ENCODE measurements at places on chromosomes 11 and 22. TPM values are rescaled to one million over a fixed set of nuclear protein-coding genes. Genes with fewer than 3 reads are reported as not detected.

DNA sequence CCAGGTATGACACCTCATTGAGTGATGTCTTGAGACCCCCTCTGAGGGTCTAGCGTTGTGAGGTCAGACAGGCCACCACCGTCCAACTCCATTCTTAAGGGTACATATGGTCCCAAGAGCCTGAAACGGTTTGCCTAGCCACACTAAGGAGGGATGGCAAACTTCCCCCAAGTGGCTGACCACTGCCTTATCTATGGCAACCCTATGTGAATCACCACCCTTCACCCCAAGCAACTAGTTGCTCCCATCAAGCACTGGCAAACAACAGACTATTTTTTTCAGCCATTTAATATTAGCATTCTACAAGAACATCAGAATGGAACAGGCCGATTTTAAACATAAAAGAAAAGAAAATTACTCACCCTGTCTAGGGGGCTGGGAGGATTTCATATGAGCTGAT is 22.8 kb downstream of the THOC5 start:
- DNase-seq: no peak

- no peak for DNase-seq
Measured at GRCh38 chr11:86570451-86570850, 102.0 kb downstream of the ME3 start.

- no peak for DNase-seq
Measured at GRCh38 chr22:36588285-36588684, 59.3 kb upstream of the EIF3D start.

DNA sequence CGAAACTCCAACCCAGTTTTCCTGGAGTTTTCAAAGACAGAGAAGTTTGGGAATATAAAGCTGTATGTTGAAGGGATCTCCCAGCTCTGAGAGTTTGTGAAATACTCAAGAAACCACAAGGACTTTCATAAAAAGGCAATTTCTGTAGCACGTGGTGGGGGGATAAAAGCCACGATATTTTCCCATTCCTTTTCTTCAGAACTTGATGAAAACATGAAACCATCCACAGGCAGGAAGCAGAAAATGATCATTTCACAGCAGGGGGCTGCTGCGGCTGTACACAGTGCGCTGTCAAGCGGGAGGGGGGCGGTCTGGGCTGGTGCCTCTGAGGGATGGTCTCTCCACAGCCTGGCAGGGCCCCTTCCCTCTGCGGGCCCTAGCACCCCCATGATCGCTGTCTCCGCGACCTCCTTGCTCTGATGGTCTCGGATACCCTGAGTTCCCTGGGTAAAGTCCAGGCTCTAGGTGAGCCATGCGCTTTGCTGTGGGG is 423.2 kb downstream of the MN1 start:
- no peak for DNase-seq

DNA sequence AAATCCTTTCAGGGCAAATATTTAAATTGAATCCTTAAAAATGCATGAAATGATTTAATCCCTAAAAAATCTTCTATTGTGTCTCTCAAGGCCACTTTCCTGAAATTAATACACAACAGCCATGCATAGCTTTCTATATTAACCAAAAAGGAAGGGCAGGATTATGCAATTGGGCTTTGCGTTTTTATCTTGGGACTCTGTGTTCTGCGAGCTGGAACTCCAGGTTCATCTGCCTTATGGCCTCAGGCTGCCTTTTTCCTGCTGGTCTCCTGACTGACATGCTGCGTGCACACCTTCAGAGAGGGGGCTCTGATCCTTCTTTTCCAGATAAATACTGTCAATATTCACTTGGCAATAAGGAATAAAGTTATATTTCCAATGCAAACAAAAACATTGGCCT is 141.7 kb upstream of the GRIA4 start:
- DNase-seq: no peak

- DNase-seq: no peak
Measured at GRCh38 chr11:3632070-3632660, 9.6 kb downstream of the ART5 start.

DNA sequence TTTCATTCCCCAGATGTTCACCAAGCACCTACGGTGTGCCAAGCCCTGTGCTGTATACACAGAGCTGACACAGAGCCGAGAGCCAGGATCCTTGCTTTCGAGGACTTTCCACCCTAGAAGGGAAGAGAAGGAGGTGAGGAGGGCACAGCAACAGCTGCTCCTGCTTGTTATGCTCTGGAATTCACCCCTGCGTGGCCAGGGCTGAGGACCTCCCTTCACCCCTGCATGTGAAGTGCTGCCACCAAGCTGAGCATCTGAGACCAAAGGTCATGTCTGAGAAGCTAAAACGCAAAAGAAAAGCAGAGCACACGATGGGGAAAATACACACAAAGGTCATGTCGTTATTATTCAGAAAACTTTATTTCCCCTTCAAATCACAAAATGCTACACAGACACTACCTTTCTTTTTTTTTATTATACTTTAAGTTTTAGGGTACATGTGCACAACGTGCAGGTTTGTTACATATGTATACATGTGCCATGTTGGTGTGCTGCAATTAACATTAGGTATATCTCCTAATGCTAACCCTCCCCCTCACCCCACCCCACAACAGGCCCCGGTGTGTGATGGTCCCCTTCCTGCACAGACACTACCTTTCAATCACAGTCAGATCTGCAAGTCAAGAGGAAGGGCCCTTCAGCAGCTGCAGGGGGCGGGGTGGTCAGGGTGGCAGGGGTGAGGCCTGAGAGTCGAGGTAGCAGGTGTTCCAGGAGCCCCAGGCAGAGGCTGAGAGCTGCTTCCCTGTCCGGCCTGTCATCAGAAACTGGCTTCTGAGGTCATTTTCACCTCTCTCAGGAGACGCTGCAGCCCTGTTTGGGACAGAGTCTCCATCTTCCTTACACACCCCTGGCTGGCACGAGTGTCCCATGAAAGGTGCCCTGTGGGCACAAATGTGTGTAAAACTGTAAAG is 40.1 kb upstream of the PRR5 start:
- peak; percentile 31 for DNase-seq

DNA sequence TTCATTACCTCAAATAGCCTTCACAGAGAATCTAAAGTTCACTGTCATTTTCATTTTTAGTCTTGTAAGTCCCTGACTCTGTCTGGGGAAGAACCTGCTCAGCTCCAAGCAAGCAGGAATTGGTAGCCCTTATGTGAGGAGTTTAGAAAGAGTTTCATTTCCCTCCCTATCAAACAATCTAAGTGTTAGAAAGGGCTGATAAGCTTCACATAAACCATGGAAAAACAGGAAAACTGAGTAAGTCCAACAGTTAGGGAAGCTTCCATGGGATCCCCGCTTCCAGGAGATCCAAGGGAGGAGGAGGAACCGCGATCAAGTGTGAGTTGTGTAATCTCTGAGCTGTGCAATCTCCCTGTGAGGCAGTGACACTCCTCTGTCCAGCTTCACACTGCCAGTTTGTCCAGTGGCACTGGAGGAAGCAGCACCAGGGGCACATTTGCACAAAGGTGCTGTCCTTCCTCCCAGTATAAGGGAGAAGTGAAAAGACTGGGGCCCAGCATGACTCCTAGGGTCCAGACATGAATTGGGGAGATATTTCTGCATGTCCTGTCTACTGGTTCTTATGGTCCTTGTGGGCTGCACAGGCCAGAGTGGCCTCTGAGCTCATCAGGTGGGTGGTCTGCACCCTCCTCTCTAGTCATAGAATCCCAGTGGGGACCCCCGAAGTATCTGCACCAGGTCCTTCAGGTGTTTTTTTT is 4.3 kb downstream of the PRAME start:
- no peak for DNase-seq

GRCh38 chr11:115247953-115248352 is 256.3 kb downstream of the CADM1 start:
- DNase-seq: no peak

- DNase-seq: no peak
Measured at GRCh38 chr11:116513894-116514293, 258.9 kb downstream of the BUD13 start.

GRCh38 chr22:45880716-45881523 is 96.0 kb downstream of the WNT7B start:
- DNase-seq: peak; percentile 45

DNA sequence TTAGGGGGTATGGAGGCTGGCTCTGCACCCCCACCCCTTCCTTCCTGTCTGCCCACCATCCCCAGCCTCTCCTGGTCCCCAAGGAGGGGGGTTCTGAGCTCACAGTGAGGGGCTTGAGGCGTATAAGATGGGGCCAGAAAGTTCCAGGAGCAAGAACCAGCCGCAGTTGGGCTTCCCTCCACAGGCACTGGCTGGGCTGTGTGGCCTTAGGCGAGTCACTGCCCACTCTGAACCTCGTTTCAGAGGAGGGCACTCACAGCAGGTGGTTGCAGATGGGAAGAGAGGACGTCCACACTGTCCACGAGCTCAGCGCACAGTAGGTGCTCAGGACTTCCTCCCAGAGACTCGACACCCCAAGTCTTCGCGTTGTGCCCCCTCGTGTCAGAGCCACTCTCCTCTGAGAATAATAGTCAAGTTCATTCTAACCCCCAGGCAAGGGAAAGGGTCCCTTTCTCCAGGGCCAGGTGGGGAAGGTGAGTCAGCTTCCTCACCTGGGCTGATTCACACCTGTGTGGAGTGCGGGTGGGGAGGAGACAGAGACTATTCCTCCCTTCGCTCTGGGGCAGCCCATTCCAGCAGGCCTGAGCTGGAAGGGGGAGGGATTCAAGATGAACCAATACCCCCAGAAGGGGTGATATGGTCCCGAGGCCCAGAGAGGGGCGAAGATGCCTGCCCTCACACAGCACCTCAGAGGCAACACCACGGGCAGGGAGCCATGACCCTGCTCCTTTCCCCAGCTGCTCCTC is 29.3 kb downstream of the RPL3 start:
- no peak for DNase-seq

DNA sequence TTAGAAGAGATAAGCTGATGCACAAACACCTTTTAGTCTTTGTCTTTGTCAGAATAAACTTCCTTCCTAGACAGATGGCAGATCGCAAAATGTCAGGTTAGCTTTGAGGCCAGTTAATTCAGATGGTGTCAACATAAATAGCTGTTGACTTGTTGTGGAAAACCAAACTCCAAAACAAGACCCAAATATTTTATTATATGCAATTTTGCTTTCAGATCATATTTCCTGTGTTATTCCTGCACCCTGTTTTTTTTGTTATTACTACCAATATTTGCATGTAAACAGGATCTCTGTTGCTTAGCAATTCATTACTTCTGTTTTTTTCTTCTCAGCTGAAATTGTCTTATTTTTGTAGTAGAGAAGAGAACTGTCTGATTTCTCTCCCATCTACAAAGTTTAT is 316.0 kb downstream of the ETS1 start:
- no peak for DNase-seq

GRCh38 chr11:86678296-86678695 is 5.9 kb upstream of the ME3 start:
- no peak for DNase-seq

DNA sequence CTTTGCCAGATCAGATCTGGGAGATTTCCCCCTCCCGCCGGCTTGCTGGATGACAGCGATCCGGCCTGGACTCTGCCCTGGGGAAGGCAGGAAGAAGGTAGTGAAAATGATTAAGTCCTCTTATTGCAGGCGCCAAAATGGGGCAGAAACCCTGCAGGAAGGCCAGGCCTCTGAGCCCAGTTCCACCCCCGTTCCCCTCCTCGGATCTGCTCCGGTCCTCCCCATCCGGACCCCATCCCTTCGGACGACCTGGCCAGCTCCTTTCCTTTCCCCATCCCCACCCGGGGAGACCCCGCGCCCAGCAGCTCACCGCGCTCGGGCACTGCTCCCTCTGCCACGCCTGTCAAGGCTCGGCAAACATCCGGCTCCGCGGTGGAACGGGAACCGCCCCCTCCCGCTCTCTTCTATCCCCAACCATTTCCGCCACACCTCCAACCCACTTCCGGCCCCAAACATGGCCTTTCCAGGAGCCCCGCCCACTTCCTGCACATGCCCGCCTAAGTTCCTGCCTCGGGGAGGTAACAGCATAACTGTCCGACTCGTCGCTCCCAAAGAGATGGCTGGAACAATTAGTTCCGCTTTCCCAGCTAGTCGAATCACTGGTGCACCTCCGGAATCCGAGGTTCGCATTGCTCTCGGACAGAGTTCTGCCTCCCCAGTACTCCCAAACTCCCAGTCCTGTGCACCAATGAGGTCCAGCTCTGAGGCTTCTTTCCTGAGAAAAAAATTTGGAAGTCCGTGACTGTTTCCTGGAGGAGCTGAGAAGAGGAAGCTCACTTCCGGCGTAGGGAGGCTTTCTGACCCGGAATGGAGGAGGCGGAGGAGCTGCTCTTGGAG is at the start of the genes ARHGAP1 and ZNF408:
Gene ARHGAP1 (minus strand): TSS at position 379 of the 837 bp plus-strand sequence. CDS start 4,512 bp downstream, outside the sequence.
Gene ZNF408 (plus strand): TSS at position 791 of the 837 bp plus-strand sequence. CDS start 17 bp downstream, at position 808.
- DNase-seq: peak; percentile 100

DNA sequence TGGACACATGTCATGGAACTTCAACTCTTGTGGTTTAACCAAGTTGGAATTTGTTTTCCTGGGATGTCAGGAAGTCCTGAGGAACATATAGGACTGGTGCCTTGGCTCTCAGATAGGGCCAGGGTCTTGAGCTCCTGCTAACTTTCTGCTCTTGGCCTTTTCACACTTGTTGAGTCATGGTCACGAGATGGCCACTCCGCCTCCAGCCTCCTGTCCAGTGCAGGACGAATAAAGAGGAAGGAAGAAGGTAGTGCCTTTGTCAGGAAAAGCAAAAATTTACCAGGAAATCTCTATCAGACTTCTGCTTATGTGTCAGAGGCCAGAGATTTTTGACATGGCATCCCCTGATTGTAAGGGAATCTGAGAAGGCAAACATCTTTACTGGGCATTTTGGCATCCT is 89.1 kb upstream of the ARHGAP20 start:
- no peak for DNase-seq

GRCh38 chr11:45285930-45286632 is at the start of gene SYT13:
Gene SYT13 (minus strand): TSS chr11:45286341. CDS start chr11:45286207, 134 bp downstream.
- no peak for DNase-seq

DNA sequence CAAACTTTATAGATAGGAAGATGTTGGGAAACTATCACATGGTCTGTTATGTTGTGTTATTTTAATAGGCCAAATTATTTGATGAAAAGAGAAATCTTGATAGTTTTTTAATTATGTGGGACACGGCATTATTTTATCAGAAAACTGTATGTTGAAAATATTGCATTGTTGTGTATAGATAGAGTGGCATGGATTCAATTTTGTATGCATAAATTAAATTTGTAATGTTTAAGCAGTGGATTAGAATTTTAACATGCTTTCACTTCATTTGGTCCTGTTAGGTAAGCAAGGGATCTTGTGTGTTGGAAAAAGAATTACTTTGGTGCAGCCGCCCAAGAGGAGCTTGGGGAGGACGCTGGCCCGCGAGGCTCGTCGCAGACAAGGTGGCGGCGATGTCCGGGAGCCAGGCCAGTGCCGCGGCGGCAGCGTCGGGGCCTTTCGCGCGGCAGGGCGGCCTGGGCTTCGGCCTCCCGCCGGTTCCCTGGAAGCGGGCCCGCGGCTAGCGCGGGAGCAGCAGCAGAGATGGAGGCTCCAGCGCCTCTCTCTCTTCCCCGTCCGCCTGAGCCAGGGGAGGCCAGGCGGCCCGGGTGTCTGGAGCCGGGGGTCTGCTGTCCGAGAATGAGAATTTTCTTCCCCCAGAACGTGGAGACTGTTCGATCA is 82.7 kb downstream of the GGT1 start:
- DNase-seq: no peak

Gene GDPD5
- total RNA-seq: 11.5 TPM

Gene DDI1
- total RNA-seq: not detected

Gene PGGHG
- total RNA-seq: 5.1 TPM

Gene DLAT
- 84.2 TPM for total RNA-seq

Gene AIFM3
- 0.74 TPM for total RNA-seq

Gene MS4A3
- not detected for total RNA-seq

Gene BCO2
- total RNA-seq: 42.4 TPM
